Mononuclear cell (primary cell): ENCODE measurements at places on chromosomes 7 and 10. TPM values are rescaled to one million over a fixed set of nuclear protein-coding genes. Genes with fewer than 3 reads are reported as not detected.

NKX1-2 gene
- not detected for total RNA-seq

STAG3 gene
- 6.7 TPM for total RNA-seq

ADAM8 gene
- 84.9 TPM for total RNA-seq

FRMD4A gene
- 0.63 TPM for total RNA-seq

DNAJB9 gene
- total RNA-seq: 85.7 TPM

WEE2 gene
- total RNA-seq: 0.31 TPM

NANOS1 gene
- total RNA-seq: under 0.01 TPM

HOXA4 gene
- not detected for total RNA-seq

HTR5A gene
- total RNA-seq: under 0.01 TPM

FAM221A gene
- total RNA-seq: 4.4 TPM

OR2A42 gene
- 0.10 TPM for total RNA-seq

IQCE gene
- 2.7 TPM for total RNA-seq

NUTM2B gene
- 0.63 TPM for total RNA-seq

LRRD1 gene
- total RNA-seq: 0.10 TPM

ADRB1 gene
- 2.4 TPM for total RNA-seq

TMEM184A gene
- not detected for total RNA-seq

VENTX gene
- total RNA-seq: 2.0 TPM

SLC39A12 gene
- not detected for total RNA-seq

JCAD gene
- total RNA-seq: 0.10 TPM

OR2A1 gene
- total RNA-seq: not detected
